ENCODE measurements at places on chromosomes 1 and 21.

DNA sequence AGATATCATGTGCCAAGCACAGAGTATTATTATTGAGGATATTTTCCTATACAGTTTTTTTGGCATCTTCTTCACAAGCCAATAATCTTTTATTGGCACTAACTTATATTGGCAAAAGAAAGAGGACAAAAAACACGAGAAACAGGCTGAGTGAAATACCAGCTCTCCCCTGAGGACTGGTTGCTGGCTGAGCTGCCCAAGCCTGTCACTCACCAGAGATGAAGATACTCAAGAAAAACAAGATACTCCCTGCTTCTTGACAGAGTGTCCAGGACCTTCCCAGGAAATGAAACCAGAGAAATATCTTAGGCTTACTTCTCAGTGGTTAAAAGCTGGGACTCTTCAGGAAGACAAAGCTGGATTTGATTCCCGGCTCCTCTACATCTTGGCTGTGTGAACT lies 35.9 kb upstream of the ATP1B1 start:
- no peak for DNase-seq

- DNase-seq, result no peak
These were observed 1.1 kb downstream of the DFFB start for GRCh38 chr1:3858231-3858981.

- DNase-seq, result no peak
These were observed 13.3 kb downstream of the TRPM2 start for GRCh38 chr21:44366586-44367211.

- DNase-seq, result no peak
These were observed 49.6 kb downstream of the MEGF6 start for GRCh38 chr1:3561702-3562101.

DNA sequence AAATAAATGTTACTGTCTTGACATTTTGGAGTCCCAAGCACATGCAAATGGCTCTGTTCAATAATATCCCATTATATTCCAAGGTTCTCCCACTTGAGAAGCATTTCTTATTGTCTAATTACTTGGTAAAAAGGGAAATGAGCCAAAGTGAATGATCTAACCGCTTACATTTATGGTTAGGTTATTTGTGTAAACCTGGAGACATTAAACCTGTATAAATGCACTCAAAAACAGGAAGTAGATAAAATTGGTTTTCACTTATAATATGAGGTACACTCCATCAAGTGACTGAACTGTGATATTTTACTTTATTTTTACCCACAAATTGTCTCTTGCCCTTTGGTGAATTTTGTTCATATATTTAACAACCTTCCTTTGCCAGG lies 26.8 kb downstream of the KIF1B start:
- DNase-seq, result no peak

DNA sequence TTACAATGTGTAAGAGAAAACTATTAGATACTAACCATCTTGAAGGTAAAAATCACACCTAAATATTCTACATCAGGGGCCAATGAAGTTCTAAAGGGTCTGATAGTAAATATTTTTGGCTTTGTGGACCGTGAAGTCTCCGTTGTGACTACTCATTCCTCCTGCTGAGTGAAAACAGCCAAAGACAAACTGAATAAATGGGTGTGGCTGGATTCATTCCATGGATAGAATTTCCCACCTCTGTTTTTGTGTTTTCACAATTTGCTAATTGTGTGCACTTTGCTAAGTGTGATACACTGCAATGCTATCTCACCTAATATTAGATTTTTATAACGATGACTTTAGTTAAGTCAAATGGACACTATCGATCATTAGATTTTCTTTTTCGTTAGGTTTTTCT lies 1474.0 kb downstream of the PLA2G4A start:
- no peak for DNase-seq

DNA sequence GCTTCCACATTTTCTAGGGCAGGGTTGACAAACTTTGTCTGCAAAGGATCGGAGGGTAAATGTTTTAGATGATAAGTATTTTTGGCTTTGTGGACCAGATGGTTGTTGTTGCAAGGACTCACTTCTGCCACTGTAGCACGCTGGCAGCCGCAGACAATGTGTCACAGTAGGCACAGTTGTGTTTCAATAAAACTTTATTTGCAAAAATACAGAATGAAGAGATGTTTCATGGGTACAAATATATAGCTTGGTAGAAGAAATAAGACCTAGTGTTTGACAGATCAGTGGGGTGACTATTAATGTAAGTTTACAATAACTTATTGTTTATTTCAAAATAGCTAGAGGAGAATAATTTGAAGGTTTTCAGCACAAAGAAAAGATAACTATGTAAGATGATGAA lies 127.8 kb downstream of the GRIK3 start:
- no peak for DNase-seq

- no peak for DNase-seq
These were observed 325.1 kb downstream of the CAMTA1 start for GRCh38 chr1:7110321-7110720.

- no peak for DNase-seq
These were observed 77.1 kb downstream of the IFI44 start for GRCh38 chr1:78726686-78727085.

GRCh38 chr1:43056981-43057391 lies 98.3 kb upstream of the SLC2A1 start:
- DNase-seq, result no peak

GRCh38 chr1:54575161-54575560 lies 27.1 kb downstream of the ACOT11 start:
- DNase-seq, result no peak

DNA sequence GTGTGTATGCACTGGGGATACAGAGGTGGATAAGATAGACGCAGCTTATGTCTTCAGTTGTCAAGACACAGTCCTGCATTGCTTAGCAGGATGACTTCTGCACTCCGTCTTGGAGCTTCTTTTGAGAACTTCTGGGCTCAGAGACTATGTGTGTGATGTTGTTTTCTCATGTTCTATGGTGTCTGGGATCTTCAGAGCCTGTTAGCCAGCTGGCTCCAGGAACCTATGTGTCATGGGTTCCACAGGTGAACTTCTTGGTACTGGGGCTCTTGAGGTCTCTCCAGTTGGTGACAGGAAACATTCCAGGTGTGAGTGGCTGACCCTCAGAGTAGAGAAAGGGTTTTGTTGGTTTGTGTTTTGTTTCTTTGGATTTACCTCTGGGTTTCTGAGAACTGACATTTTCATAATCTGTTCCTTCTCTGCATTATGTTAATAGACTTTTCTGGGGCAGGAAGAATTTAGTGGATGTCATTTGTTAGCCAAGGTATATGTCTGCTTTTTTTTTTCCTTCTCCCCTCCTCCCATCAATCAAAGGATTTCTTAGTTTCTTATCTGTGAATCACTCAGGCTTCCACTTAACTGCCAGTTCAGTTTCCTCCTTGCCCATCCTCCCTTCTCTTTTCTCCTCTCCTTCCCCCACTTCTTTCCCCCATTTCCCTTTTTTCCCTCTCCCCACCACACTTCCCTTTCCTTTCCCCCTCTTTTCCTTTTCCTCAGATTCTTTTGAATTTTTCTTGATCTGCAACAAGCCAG lies 18.1 kb downstream of the FGGY start:
- DNase-seq, result no peak

- no peak for DNase-seq
These were observed 83.6 kb downstream of the SIK1 start for GRCh38 chr21:43343095-43343991.

GRCh38 chr1:94934551-94934950 lies 7.6 kb upstream of the CNN3 start:
- DNase-seq, result no peak

GRCh38 chr1:18580047-18580446 lies 50.6 kb upstream of the PAX7 start:
- no peak for DNase-seq

DNA sequence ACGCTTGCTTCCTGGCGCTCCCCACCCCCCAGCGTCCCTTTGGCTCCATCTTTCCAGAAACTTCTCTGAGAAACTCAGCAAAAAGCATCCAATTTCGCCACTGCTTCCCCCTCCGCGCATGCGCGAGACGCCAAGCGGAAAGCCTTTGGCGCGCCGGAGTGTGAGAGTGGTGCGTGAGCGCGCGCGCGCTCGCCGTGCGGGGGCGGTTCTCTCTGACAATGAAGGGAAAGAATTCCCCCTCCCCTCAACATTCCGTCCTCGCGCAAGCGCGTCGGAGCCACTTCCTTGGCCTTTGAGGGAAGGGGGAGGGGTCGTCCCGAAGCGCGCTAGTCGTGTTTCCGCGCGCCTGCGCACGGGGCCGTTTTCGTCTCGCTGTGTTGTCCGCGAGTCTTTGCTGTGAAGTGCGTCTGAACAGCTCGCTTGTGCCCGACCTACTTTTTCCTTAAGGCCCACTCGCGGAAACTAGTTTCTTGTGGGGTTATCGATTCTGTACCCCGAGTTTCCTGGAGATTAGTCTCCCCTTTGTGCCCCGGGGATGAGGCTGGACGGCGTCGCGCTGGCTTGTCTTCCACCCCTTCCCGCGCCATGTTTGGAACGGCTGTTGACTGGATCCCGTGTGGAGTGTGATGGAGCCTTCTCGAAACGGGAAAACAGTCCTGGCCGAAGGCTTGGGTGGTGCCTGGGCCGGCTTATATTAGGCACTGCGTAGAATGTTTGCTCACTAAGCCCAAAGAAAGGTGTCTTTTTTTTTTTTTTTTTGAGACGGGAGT lies 11.6 kb upstream of the SPEN start:
- peak; percentile 100 for DNase-seq

DNA sequence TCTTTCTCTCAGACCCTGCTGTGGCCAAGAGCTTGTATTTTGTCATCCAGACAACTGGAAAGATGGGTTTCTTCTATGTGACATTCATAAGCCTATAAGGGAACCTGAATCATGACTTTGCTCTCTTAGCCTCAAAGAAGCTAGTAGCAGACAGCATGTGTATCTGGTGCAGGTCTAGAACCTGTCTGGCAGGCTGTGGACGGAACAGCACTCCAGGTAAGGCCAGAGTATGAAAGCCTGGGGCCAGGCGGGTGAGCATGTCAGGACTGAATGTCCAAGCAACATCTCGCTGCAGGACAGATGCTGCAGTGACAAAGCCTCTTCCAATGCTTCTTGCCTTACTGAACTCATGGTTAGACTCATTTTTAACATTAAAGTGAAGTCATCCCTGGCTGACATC lies 32.8 kb downstream of the AKNAD1 start:
- no peak for DNase-seq

DNA sequence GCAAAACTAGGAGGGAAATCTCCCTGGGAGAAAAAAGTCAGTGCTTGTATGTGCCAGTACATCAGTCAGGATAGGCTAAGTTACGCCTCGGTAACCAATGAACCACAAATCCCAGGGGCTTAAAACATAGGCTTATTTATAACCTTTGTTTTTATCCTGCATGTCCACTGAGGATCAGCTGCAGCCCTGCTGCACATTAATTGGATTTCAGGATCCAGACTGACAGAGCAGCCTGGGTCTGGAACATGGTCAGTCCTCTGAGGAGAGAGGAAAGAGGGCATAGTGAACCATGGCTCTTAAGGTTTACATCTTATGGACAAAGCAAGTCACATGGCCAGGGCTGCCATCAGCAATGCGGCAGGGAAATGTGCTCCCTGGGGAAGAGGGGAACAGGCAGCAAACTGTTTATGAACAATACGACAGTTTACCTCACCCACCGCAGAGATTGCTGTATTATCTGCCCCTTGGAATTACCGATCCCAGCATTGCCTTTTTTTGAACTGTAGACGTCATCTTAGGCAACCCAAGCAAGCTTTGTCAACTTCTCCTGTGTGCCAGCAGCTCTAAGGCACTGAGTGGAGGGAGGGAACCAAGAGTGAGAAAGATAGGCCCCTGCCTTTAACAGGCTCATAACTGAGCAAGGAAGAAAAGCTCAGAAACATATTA lies 9.1 kb upstream of the SPRR4 start:
- no peak for DNase-seq

DNA sequence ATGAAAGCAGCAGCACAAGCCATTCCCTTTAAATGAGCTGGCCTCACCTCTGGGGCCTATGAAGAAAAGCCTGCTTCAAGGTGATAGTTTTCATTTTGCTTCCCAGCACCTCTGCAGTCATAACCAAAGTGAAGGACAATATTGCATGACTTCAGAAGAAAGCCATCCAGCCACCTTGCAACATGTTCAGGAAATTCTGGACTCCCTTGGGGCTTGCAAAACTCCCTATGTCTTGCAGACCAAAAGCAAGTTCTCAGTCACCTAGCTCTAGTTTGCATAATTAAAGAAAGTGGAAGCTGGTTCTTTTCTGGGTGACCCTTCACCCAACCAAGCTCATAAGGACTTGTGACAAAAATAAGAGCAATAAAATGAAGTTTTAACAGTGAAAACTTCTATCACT lies 87.6 kb downstream of the GFI1 start:
- DNase-seq, result no peak

DNA sequence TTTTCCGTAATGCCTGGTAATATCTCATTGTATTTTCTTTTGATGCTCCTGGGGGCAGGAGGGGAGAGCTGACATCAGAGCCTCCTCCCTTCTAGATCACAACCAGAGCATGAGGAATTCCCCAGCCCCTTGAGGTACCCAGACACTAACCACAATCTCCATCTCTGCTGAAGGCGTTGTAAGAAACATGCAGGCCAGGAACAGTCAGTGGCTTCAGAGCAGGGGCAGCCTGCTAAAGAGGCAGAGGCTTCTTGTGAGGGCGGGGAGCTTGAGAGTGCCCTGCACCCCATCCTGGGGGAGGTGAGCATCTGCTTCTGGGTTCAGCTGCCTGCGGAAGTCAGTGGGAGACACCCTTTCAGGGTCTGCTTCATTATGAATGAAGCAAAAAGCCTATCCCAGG lies 19.0 kb downstream of the MAPKAPK2 start:
- peak; percentile 21 for DNase-seq

DNA sequence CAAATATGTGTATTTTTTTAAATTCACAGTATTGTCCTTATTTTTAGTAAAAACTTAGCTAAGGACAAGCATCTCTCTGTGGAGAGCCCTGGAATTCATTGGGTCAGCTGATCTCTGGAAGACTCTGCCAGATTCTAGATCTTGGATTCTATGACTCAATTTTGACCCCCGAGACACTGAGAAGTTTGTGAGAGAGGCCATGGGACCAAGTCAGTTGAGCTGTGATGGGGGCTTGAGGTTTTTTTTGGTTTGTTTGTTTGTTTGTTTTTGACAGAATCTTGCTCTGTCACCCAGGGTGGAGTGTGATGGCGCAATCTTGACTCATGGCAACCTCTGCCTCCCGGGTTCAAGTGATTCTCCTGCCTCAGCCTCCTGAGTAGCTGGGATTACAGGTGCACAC lies 13.5 kb downstream of the SHISA4 start:
- DNase-seq, result no peak

DNA sequence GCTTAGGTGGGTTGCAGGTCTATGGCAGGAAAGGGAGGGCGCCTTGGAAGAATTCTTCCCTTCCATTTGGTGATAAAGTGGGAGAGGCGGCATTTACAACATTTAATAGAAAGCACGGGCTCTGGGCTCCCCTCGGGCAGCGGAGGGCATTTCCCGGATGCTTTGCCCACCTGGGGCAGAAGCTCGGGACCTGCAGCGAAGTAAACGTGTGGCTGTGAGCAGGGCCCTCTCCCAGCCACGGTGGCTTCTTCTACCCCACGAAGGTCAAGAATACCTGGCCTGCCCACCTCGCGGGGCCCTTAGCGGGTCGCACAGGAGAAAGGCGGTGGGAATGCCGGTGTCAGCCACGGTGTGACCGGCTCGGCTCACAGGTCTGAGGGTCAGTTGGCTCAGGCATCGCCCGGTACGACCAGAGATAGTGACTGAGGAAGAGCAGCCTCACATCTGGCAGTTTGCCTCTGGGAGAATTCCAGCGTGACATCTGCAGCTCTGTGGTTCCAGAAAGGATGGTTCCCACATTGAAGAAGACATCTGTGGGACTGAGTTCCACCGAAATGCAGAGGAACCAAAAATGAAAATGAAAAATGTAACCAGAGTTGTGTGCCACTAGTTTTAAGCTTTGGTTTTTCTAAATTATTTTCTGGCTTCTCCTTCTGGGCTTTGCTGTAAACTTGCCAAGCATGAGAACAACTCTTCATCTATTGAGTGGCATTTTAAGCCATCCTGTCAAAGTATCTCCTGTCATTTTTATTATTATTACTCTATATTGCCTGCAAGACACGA lies 720 bp upstream of the F3 start:
- peak; percentile 81 for DNase-seq

Measured in suppressor macrophage treated with lipopolysaccharide for 1 hour (primary cell).